ENCODE measurements at places on chromosomes 13 and 19. TPM values are rescaled to one million over a fixed set of nuclear protein-coding genes. Genes with fewer than 3 reads are reported as not detected.

CFAP97D2 gene
- not detected for total RNA-seq

DNA sequence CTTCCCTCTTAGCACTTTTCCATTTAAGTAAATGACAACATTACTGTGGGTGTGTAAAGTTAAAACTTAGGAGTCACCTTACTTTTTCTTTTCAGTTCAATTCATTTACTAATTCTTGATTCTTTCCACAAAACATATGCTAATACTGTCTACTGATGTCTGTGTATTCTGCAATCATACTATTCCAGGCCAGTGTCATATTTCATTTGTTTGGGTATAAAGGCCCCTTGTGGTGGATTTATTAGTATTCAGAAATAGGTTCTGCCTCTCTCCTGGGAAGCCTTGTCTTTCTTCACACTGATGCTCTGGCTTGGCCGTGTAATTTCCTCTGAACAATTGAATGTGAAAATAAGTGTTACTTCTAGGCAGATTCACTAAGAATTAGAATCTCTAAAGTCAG is 621.9 kb upstream of the SPRY2 start:
- DNase-seq, result no peak

DNA sequence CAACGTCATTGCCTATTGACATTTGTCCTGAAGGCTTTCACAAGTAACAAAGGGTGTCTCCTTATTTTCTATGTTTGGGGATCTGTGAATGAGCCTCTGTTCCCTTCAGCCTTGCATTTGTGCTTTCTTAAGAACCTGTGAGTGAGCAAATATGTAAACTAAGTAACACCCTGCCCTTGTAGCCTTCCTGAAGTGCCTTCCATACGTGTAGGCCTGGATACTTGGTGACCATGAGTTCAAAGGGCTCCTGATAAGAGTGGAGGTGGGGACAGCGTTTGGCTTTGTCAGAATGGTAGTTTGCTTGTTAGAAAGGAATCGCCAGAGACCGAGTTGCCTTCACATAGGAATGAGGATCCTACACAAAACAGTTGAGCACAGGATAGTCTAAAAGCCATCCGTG is 14.5 kb upstream of the CCDC97 start:
- no peak for DNase-seq

DNA sequence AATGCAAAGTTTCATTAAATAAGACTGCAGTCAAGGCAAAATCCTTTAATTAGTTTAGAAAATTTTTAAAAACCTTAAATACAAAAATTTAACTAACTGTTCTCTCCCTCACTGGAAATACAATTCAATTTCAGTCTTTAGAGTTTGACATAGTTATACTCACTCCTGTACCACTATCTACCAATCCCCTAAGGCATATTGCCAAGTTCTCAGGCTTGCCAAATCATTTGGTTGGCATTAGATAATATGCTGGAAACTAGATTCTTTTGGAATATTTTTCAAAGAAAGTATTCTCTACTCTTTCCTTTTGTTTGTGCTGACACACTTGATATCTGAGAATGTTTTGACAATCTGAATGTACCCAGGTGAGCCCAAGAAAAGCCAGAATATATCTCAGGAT is 77.2 kb downstream of the TSC22D1 start:
- no peak for DNase-seq

DNA sequence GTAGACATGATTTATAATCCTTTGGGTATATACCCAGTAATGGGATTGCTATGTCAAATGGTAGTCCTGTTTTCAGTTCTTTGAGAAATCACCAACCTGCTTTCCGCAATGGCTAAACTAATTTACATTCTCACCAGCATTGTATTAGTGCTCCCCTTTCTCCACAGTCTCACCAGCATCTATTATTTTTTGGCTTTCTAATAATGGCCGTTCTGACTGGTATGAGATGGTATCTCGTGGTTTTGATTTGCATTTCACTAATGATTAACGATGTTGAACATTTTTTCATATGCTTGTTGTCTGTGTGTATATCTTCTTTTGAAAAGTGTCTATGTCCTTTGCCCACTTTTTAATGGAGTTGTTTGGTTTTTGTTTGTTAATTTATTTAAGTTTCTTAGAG is 165.1 kb downstream of the PDS5B start:
- DNase-seq, result no peak
